ENCODE measurements at places on chromosomes 7 and 10.
A peak's percentile ranks its signal among the peaks of the same experiment; 100 is the strongest.

DNA sequence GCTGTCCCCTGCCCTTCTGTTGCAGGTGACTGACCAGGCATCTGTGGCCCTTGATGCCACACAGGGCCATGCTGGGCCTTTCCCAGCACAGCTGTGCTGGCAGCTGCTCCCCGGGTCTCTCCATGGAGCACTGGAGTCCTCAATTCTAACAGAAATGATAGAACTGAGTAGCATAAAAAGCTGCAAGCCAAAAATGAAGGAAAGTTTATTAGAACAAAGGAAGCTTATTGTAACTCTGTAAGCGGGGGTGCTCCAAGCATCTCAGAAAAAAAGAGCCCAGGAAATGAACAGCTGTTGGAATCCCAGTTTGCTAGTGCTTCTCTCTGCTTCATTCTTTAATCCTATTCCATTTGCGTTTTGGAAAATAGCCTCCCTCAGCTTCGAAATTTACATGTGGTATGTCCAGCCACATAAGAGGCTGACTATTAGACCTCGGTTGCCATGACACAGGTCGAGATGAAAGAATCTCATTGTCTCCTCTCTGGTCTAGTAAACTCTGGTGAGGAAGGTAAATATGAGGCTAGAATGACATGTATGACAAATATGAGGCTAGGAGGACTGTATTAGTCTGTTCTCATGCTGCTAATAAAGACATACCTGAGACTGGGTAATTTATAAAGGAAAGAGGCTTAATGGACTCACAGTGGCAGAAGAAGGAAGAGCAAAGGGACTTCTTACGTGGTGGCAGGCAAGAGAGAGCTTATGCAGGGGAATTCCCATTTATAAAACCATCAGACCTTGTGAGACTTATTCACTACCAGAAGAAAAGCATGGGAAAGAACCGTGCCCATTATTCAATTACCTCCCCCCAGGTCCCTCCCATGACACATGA lies 23.7 kb downstream of the EPDR1 start:
- H3K4me3 ChIP-seq, result no peak overlapping the region
- no peak overlapping the region for H3K27ac ChIP-seq
- no peaks in the 10 kb centered on the region for H3K36me3 ChIP-seq
- DNase-seq, result no peak
- H3K27me3 ChIP-seq, result no peaks in the 10 kb centered on the region
- peaks cover 3% of the 10 kb centered on the region for H3K4me1 ChIP-seq

GRCh38 chr10:133379152-133379800 lies at the start of gene PAOX:
Gene PAOX, plus strand, starts transcription at chr10:133379262. Its CDS starts 55 bp downstream, at chr10:133379317.
- peaks cover 8% of the 10 kb centered on the region for H3K27me3 ChIP-seq
- peak; percentile 61 for DNase-seq
- no peaks in the 10 kb centered on the region for H3K36me3 ChIP-seq
- peak within 1 kb of the TSS; percentile 81 for H3K4me3 ChIP-seq
- peaks cover 3% of the 10 kb centered on the region for H3K4me1 ChIP-seq

DNA sequence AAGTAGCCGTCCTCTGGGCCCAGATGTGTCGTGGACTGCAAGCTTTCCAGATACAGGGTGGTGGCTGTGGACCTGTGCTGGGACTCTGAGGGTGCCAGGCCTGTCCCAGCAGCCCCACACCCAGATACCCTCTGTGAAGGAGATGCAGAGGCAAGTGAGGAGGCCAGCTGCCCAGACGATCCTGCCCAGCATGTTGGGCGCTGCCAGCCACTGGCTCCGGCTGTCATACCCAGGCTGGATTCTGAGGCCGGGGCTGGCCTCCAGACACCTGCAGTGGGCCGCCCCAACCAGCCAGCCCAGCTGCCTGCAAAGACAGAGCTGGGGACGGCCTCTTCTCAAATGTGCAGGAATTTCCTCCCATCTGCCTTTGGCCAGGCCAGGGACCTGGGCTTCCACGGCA lies 39.1 kb upstream of the EBF3 start:
- H3K4me1 ChIP-seq, result no peaks in the 10 kb centered on the region
- no peak overlapping the region for H3K27ac ChIP-seq
- H3K4me3 ChIP-seq, result no peak overlapping the region
- DNase-seq, result no peak

DNA sequence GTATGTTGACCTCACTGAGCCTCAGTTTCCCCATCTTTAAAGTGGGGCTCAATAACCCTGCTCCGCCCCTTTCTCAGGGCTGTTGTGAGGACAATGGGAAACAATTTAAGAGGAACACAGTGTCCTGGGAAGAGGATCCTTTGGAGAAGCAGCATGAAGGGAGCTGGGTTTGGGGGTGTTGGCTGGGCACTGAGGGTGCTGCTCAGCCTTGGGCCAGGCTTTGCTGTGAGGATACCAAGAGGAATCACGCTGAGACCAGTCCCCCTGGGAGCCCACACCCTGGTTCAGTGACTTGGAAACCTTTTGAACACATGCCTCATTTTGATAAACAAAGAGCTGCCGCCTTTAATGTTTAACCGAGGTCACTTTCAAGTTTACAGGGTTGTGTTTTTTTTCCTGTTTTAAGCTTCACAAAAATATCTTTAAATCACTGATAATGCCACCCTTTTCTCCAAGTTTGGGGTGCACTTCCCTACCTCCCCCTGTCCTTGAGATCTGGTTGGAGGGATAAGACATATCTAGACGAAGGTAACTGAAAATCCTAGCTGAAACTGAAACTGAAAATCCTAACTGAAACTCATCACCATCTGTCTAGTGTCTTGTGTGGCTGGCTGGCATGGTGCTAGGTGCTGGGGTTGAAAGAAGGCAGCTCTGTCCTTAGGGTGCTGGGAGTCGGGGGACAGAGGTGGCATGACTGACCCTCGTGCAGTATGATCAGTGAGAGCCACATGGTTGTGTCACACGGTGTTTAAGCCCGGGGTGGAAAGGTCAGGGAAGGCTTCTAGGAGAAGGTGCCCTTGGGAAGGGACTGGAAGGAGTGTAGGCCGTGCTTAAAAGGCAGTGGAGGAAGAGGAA lies 27.7 kb downstream of the ZNF775 start:
- no peak overlapping the region for H3K27ac ChIP-seq
- H3K27me3 ChIP-seq, result no peaks in the 10 kb centered on the region
- H3K36me3 ChIP-seq, result peaks cover 36% of the 10 kb centered on the region
- no peak for DNase-seq
- H3K4me1 ChIP-seq, result peaks cover 38% of the 10 kb centered on the region

DNA sequence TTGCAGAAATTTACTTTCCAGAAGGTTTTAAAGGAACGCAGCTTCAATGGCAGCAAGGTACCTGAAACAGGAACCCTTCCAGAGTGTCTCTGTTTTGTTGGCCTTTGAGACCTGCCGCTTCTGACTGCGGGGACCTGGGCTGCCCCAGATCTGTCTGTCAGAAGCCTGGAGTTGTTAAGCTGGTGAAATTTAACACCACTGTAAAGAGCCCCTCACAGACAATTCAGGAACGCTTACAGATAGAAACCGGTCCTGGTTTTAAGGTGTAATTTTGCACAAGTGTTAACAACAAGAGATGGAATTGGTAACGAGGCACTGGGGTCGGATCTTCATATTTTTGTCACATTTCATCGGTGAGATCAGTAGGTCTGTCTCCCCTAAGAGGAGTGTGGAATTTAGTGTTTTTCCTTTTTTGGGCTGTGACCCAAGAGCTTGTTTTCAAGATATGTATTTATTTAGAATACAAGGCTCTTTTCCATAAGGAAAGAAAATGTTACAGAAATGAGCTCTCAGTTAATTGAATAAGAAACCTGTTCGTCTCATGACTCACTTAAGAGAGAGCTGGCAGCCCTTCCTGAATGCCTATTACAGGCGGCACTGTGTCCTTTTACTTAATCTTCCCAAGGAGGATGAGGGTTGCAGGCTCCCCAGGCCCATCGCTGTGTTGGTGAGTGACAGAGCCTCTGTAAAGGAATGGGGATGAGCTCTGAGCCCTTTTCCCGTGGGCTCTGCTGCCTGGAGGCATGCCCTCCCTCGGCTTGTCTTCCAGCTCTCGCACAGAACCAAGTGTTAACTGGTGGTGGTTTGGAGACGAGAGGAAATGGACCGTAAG lies 168.7 kb downstream of the CUX1 start:
- no peaks in the 10 kb centered on the region for H3K36me3 ChIP-seq
- peaks cover 20% of the 10 kb centered on the region for H3K4me1 ChIP-seq
- DNase-seq, result peak; percentile 37

DNA sequence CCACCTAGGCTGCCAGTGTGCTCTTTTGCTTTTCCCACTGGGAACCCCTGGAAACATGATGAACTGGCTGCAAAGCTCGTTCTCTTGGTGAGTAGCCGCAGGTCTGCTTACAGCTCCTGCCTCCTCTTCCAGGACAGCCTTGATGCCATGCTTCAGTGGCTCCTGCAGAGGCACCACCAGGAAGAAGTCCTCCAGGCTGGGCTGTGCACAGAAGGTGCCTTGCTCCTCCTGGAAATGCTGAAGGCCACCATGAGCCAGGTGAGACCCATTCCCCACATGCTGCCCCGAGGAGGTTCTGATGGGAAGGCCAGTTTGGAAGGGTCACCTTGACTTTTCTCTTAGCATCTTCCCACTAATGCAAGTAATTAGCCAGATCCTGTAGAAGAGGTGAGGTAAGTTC lies 125.8 kb downstream of the LRRC18 start:
- no peak overlapping the region for H3K4me3 ChIP-seq
- H3K27me3 ChIP-seq, result no peaks in the 10 kb centered on the region
- H3K36me3 ChIP-seq, result no peaks in the 10 kb centered on the region
- DNase-seq, result no peak
- H3K4me1 ChIP-seq, result no peaks in the 10 kb centered on the region
- H3K27ac ChIP-seq, result no peak overlapping the region

DNA sequence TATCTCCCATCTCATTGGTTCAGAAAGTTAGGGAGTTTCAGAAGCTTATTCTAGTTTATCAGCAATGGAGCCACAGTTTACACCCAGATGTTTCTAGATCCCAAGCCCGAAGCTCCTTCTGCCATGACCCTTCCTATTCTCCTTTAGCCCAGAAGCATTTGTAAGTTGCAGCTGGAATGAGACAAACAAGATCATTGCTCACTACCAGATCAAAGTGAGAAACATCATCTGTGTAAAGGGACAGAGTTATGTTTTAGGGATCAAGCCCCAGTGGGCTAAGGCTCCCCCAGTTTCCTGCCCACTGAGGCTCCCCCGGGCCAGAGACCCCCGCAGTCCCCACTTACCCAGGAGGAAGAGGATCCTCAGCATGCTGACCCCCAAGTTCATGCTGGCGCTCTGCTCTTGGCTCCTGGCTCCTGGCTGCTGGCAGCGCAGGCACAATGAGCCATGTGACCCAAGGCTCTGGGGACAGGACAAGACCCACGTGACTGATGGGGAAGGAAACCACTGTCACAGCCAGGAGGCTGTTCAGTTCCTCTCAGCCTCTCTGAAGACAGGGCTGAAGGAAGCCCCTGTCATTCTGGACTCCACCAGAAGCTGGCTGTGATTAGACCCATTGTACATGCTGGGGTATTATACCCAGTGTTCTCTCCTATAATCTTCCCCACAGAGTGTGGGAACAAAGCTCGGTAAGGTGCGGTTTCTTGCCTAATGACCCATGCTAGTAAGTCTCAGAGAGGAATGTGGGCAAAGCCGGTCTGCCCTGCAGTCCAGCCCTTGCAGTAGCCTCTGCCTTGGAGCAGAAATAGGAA lies at the start of gene TMEM273:
Gene TMEM273, minus strand, starts transcription at position 442 of the 812 bp plus-strand sequence. Its CDS starts 55 bp downstream, at position 387.
- H3K36me3 ChIP-seq, result no peaks in the 10 kb centered on the region
- DNase-seq, result peak; percentile 23

- H3K36me3 ChIP-seq, result no peaks in the 10 kb centered on the region
- H3K4me3 ChIP-seq, result no peak overlapping the region
- H3K27me3 ChIP-seq, result no peaks in the 10 kb centered on the region
- no peak overlapping the region for H3K27ac ChIP-seq
- H3K4me1 ChIP-seq, result no peaks in the 10 kb centered on the region
Observed at GRCh38 chr7:10316488-10316887, 657.2 kb upstream of the PHF14 start.

DNA sequence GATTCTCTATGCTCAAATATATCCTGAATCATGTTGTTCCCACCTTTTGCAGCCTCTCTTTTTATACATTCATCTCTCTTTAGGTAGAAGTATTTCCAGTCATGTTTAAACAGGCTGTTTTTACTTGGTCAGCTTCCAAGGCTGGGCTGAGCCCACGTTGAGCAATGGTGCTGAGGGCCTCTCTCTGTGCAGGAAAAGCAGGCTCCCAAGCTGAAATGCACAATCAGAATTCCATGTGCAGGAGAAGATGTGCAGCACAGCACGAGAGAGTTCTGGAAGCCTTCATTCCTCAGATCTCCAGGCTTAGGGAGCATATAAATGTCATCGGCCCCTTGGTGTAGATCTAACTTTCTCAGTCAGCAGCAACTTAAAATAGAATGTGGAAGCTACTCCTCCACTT lies 588.5 kb downstream of the TNS3 start:
- no peak overlapping the region for H3K4me3 ChIP-seq
- H3K4me1 ChIP-seq, result no peaks in the 10 kb centered on the region
- H3K27ac ChIP-seq, result no peak overlapping the region
- no peaks in the 10 kb centered on the region for H3K36me3 ChIP-seq
- no peaks in the 10 kb centered on the region for H3K27me3 ChIP-seq

DNA sequence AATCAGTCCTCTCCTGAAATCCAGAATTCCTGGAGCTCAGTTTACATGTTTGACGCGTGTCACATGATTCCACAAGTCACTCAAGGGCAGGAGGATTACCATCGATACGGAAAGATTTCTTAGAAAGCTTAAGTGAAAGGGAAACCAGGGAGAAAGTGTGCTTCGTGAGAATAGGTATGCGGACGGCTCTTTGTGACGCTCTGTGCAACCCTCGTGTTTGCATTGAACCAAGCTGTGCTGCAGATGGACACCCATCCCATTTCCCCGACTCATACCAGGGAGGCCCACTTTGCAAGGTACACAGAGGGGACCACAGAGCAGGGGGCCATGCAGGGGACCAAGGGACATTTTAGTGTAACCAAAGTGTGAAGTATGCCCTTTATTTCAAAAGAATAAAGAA lies 43.2 kb downstream of the IKZF1 start:
- H3K27ac ChIP-seq, result no peak overlapping the region
- H3K4me1 ChIP-seq, result peaks cover 4% of the 10 kb centered on the region
- DNase-seq, result no peak
- no peaks in the 10 kb centered on the region for H3K36me3 ChIP-seq

GRCh38 chr10:37222046-37222445 lies 96.6 kb downstream of the ANKRD30A start:
- no peak overlapping the region for H3K27ac ChIP-seq
- no peak overlapping the region for H3K4me3 ChIP-seq
- H3K27me3 ChIP-seq, result no peaks in the 10 kb centered on the region
- DNase-seq, result no peak
- no peaks in the 10 kb centered on the region for H3K36me3 ChIP-seq
- no peaks in the 10 kb centered on the region for H3K4me1 ChIP-seq

DNA sequence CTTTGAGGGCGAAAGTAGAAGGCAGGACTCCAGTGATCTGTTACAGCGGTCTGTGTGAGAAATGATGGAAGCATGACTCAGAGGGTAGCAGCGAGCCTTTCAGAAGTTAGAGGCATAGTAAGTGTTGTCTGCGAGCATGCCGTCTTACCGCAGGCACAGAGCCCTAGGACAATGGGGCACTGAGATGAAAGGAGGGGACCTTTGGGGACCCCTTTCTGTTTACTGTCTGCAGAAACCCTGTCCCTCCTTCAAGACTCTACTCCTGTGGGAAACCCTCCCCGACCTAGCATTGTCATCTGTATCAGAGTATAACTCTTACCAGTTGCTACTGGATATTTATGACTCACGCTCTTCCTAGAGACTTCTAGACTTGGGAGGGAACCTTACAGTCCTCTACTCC lies 87.2 kb upstream of the AGK start:
- H3K36me3 ChIP-seq, result no peaks in the 10 kb centered on the region
- no peaks in the 10 kb centered on the region for H3K27me3 ChIP-seq
- no peak for DNase-seq
- H3K4me3 ChIP-seq, result no peak overlapping the region
- H3K4me1 ChIP-seq, result no peaks in the 10 kb centered on the region
